ENCODE measurements at places on chromosomes 2 and 18.
A peak's percentile ranks its signal among the peaks of the same experiment; 100 is the strongest.

- H3K4me3 ChIP-seq, result peak overlapping the region; percentile 9
- H3K36me3 ChIP-seq, result no peaks in the 10 kb centered on the region
- H3K27ac ChIP-seq, result no peak overlapping the region
- no peaks in the 10 kb centered on the region for H3K4me1 ChIP-seq
- no peak for DNase-seq
Measured at GRCh38 chr18:908758-909724, 4.4 kb downstream of the ADCYAP1 start.

- peaks cover 28% of the 10 kb centered on the region for H3K27me3 ChIP-seq
- DNase-seq, result no peak
- no peaks in the 10 kb centered on the region for H3K4me1 ChIP-seq
- H3K36me3 ChIP-seq, result no peaks in the 10 kb centered on the region
Measured at GRCh38 chr2:230846360-230846759, 18.4 kb upstream of the ITM2C start.

DNA sequence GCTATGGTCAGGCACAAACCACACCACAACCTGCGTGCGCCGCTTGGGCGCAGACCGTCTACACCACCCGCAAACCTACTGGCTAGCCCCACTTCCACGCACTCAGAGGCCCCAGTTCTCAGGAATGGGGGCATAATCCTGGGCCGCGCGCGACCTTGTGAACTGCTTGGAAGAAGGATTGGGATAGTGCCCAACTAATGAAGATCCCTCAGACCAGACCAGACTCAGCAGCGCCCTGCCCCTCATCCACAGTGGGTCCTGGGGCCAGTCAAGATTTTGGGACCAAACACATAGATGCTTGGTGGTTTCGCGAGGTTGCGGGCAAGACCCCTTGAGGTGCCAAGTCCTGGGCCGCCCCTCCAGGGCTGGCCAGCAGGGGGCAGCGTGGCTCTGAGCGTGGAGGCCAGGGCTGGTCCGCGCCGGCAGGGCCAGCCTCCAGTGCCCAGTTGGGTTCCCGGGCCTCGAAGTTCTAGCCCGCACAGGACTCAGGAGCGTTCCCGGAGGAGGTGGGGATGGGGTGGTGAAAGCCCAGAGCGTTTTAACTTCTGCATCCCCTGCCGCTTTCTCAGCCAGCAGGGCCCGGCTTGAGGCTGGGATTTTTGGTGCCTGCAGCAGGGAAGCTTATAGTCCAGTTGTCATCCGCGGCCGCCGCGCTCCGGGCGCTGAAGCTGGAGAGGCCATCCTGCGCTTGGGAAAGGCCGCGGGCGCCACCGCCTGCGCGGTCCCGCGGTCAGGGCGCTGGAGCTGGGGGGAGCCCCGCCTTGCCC is 8.3 kb downstream of the OSR1 start:
- no peaks in the 10 kb centered on the region for H3K36me3 ChIP-seq
- H3K27me3 ChIP-seq, result peaks cover 26% of the 10 kb centered on the region
- no peak overlapping the region for H3K27ac ChIP-seq
- no peak overlapping the region for H3K4me3 ChIP-seq
- DNase-seq, result peak; percentile 19

DNA sequence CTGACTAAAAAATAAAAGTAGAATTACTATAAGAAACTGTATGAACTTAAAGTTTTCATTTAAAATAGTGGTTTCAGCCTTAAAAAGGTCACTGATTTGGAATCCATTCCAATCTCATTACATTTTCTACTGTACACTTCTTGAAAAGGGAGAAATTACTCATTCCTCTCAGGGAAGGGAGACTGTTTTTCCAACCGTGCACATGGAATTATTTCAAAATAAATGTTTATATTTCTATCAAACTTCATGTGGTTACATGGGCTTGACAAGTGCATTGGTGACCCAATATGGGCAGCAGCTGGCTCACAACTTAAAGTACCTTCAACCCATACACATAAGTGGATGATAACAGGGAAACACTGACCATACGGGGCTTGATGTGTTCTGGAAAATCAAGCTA is 324.5 kb upstream of the THUMPD2 start:
- no peaks in the 10 kb centered on the region for H3K36me3 ChIP-seq
- H3K4me1 ChIP-seq, result no peaks in the 10 kb centered on the region
- H3K4me3 ChIP-seq, result no peak overlapping the region
- no peak overlapping the region for H3K27ac ChIP-seq
- no peaks in the 10 kb centered on the region for H3K27me3 ChIP-seq

- no peaks in the 10 kb centered on the region for H3K27me3 ChIP-seq
- no peaks in the 10 kb centered on the region for H3K4me1 ChIP-seq
- DNase-seq, result no peak
- no peak overlapping the region for H3K4me3 ChIP-seq
- H3K36me3 ChIP-seq, result no peaks in the 10 kb centered on the region
- no peak overlapping the region for H3K27ac ChIP-seq
Measured at GRCh38 chr2:209495855-209496585, 72.2 kb downstream of the MAP2 start.

GRCh38 chr18:49096021-49096420 is 145.3 kb upstream of the SMAD7 start:
- no peak overlapping the region for H3K4me3 ChIP-seq
- H3K27ac ChIP-seq, result no peak overlapping the region
- no peak for DNase-seq
- H3K4me1 ChIP-seq, result no peaks in the 10 kb centered on the region

DNA sequence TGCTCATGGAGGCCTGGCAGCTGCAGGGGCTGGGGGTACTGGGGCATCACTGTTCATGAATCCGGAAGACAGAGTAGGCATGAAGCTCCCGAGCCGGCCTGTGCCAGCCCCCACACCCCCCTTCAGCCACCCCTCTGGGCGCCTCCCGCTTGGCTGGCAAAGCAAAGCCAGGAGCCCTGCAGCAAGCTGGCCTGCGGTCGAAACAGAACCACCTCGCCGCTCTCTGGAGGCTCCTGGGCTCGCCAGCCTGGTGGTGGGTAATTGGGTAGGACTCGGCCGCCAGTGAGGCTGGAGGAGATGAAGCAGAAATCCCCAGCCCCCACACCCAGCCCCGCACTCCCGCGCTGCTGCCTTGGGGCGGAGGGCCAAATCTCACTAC is 70.9 kb upstream of the GPC1 start:
- no peak overlapping the region for H3K27ac ChIP-seq
- no peak overlapping the region for H3K4me3 ChIP-seq
- no peaks in the 10 kb centered on the region for H3K36me3 ChIP-seq
- peaks cover 7% of the 10 kb centered on the region for H3K27me3 ChIP-seq

GRCh38 chr2:207483477-207483876 is 46.3 kb upstream of the CREB1 start:
- H3K36me3 ChIP-seq, result no peaks in the 10 kb centered on the region
- DNase-seq, result no peak
- H3K27ac ChIP-seq, result no peak overlapping the region
- H3K4me3 ChIP-seq, result no peak overlapping the region
- peaks cover 8% of the 10 kb centered on the region for H3K4me1 ChIP-seq

DNA sequence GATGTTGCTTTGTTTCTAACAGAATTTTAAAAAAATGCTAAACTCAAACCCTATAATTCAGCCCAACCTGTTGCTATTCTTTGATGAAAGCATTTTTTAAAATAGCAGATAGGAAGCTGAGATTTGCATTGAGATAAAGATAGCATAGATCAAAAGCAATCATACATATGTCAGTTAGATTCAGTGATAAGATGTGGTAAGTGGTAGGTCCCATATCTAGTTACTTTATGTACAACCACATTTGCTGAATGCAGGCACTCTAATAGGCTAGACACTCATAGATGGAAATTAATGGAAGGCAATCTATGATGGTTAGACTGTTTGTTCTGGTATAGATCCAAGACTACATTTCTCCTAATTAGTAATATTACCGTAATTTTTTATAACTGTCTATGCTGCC is 27.2 kb upstream of the C1D start:
- no peaks in the 10 kb centered on the region for H3K36me3 ChIP-seq
- H3K4me1 ChIP-seq, result no peaks in the 10 kb centered on the region
- no peaks in the 10 kb centered on the region for H3K27me3 ChIP-seq
- no peak overlapping the region for H3K4me3 ChIP-seq

DNA sequence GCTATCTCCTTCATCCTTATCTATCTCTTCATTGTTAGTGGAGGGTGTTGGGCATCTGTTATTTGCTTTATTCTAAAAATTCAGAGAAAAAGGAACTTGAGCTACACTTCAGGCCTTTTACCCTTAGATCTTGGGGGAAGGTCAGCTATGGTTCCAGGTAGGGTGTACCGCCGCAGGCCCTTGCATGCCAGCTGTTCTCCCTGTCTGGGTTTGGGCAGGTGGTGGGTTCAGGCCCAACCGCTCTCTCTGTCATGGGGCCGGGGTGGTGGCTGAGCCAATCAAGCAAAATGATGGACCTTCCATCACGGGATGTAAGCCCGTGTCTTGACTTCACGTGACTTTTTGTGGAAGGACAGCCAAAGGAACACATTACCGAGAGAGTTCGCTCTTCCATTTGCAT is 231.1 kb downstream of the LDLRAD4 start:
- no peak overlapping the region for H3K4me3 ChIP-seq
- DNase-seq, result no peak
- H3K36me3 ChIP-seq, result no peaks in the 10 kb centered on the region
